Activated CD4-positive, alpha-beta T cell treated with anti-CD3 and anti-CD28 coated beads, Interleukin-2, amount 50 U/mL, for 24 hours (primary cell): ENCODE measurements at places on chromosomes 6 and 20.
A peak's percentile ranks its signal among the peaks of the same experiment; 100 is the strongest.

- no peak for DNase-seq
These were observed 94.2 kb downstream of the RREB1 start for GRCh38 chr6:7201732-7202541.

DNA sequence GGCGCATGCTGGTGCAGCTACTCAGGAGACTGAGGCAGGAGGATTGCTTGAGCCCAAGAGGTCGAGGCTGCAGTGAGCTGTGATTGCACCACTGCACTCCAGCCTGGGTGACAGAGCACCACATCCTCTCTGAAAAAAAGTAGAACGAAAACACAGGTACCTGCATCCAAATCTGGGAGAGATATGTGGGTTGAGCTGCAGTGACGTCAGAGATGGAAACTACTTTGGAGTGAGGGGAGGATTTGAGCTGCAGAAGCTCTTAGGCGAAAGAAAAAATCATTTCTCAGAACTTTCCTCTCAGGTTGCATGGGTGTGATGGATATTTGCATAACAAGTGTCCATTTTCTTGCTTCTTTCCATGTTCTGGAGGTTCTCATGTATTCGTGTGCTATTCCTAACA is 4.0 kb upstream of the TULP1 start:
- no peak for DNase-seq

- no peak for DNase-seq
These were observed 260.5 kb upstream of the EPHA7 start for GRCh38 chr6:93679836-93680235.

DNA sequence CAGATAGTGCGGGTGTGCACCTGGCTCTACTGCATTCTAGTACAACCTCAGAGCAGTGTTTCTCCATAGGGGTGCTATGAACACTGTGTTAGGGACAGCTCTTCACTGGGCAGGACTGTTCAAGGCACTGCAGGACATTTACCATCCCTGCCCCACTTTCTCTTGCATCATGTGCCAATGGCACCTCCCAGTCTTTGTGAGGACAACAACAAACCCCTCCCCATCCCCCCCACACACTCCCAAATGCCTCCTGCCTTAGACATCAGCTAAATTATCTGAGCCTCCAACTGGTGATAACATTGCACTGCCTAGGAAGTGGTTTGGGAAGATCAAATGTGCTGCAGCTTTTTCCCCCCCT is 98.9 kb downstream of the FYN start:
- no peak for DNase-seq

DNA sequence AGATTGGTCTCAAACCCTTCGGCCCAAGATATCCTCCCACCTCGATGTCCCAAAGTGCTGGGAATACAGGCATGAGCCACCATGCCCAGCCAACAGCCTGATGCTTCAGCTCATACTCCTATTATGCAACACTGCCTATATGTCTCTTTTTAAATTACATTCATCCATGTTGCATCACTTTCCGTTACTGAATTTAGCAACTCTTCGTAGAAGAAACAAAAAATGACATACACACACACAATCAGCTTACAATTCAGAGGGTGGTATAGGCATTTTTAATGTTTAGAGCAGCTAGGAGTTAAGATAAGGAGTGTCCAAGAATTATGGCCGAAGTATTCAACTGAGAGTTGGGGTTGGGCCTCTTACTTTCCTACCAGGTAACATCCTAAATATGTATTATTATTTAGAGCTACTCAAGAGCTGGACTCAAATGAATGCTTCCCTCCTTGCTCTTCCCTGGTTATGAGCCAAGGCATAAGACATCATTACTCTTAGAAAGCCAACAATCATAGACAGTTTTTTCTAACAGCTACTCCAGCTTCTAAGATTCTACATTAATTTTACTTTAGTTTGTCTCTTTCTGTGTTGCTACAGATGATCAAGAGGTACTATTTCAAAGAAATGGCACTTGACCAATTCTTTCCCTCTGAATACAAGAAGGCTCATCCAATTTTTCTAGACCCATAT is 62.0 kb upstream of the BMP5 start:
- DNase-seq, result no peak

- DNase-seq, result no peak
These were observed 39.4 kb downstream of the ZBTB46 start for GRCh38 chr20:63791497-63792156.

- DNase-seq, result no peak
These were observed 764.3 kb downstream of the QKI start for GRCh38 chr6:164178679-164179332.

- peak; percentile 57 for DNase-seq
These were observed at the start of gene DUSP22 for GRCh38 chr6:291697-292505. DUSP22 (plus strand) TSS chr6:292487; CDS start chr6:292540, 53 bp downstream.

GRCh38 chr20:42080956-42081355 is 462.8 kb upstream of the CHD6 start:
- DNase-seq, result no peak

- peak; percentile 60 for DNase-seq
These were observed 101.5 kb upstream of the ISM1 start for GRCh38 chr20:13119583-13119982.

DNA sequence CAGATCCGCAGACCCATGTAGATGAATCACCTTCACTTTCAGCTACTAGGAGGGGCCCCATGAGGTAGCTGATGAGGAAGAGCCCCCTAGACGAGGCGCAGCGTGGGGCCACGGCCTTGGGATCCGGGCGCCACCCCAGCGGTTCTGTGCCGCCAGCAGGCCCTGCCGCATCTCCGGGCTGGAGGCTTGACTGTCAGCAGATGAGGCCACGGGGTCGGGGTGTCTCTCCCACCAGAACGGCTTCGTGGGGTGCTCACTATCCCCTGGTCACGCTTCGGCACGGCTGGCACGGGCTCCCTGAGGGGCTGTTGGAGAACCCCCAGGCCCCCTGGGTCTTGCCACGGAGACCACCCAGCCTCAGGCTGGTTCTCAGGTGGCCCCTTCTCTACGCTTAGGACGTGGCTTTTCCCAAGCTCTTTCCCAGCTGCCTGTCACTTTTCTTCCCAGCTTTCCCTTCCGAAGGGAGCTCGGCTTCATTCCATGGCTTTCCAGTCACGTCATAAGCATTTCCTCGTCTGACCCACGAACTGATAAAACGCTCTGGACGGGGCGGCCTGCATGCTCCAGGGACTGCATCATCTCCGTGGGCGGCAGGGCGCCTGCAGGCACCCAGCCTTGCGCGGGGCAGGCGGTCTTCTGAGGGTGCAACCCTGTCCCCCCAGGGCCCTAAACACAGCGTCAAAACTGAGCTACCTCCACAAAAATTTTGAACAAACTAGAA is 85.9 kb downstream of the THBS2 start:
- no peak for DNase-seq

DNA sequence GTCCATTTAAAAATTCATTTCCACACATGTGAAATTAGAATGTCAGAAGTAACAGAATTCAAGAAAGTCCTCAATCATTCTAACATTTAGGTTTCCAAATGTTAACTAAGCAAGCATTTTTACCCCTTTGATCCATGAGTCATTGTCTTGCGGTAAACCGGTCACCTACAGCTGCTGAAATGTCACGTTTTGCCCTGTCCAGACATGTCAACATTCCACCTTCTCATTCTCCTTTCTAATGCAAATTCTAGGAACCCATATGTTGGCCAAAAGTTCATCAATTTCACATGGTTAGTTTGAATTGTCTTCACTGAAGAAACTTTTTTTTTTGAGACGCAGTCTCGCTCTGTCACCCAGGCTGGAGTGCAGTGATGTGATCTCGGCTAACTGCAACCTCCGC is 117.2 kb downstream of the IPCEF1 start:
- DNase-seq, result peak; percentile 43

DNA sequence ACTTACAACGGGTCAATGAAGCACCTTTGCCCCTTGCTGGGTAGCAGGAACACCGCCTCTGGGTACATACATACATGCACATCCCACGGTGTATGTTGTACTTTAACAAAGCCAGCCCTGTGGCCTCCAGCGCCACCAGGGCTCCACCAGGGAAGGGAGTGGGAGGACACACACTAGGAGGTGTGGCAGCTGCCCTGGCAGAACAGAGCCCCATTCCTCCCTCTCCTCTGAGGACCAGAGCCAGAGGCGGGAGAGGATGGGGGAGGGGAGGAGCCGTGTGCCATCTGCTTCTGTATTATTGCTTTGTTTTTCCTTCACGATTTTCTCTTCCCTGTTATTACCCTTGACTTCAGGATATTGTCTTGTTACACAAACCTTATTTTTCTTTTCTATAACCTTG is 105.8 kb upstream of the TRAF3IP2 start:
- DNase-seq, result no peak

DNA sequence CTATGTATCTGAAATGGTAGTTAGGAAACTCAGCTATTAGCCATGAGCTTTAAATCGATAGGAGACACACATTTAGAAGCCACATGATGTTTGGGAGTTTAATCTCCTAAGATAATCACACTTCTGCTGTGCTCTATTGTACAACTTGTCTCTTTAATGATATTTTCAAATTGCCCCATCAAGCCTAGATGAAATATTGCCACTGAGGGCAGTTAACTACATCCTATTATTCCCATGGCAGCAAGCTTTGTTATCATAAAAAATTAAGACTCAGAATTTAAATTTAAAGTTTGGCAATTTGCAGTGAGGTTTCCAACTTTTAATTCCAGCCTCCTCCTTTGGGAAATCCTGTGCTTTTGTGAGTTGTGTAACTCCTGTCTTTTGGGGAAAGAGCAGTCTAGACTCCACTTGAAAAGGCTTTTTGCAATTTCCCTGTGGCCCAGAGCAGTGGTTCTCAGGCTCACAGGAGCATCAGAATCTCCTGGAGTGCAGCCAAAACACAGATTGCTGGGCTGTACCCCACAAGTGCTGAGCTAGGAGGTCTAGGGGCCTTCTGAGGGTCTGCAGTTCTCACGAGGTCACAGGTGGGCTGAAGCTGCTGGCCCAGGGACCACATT is 792.4 kb downstream of the QKI start:
- no peak for DNase-seq
